ENCODE measurements at places on chromosomes 12 and 14. TPM values are rescaled to one million over a fixed set of nuclear protein-coding genes. Genes with fewer than 3 reads are reported as not detected.

DNA sequence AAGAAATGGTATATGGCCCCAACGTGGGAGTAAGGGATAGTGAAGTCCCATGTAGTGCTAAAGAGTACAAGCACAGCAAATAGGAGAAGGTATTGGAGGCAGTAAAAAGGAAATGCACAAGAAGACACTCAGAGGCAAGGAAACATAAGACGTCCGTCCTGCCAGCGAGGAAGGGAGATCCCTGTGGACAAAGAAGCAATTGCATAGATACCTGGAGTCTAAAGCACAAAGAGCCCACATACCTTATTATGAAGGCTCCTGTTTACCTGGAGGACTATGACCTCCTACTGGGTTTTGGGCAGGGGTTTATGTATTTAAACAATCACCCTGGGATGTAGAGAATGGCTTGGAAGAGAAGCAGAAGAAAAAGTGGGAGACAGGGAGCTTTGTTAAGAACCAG is 341.2 kb upstream of the DCN start:
- DNase-seq, result no peak

- DNase-seq, result no peak
These were observed 6.0 kb upstream of the CEBPE start for GRCh38 chr14:23125011-23125410.

GRCh38 chr14:63045612-63046320 is 508 bp upstream of the KCNH5 start:
- DNase-seq, result peak; percentile 71

- peak; percentile 52 for DNase-seq
These were observed 99.1 kb downstream of the CAPZA3 start for GRCh38 chr12:18837025-18837424.

GRCh38 chr12:116459916-116460663 is 99.1 kb upstream of the MAP1LC3B2 start:
- peak; percentile 51 for DNase-seq

GRCh38 chr12:131933387-131933786 is 4.3 kb downstream of the PUS1 start:
- DNase-seq, result no peak

GRCh38 chr12:87140262-87140661 is 884.1 kb upstream of the MGAT4C start:
- no peak for DNase-seq

DNA sequence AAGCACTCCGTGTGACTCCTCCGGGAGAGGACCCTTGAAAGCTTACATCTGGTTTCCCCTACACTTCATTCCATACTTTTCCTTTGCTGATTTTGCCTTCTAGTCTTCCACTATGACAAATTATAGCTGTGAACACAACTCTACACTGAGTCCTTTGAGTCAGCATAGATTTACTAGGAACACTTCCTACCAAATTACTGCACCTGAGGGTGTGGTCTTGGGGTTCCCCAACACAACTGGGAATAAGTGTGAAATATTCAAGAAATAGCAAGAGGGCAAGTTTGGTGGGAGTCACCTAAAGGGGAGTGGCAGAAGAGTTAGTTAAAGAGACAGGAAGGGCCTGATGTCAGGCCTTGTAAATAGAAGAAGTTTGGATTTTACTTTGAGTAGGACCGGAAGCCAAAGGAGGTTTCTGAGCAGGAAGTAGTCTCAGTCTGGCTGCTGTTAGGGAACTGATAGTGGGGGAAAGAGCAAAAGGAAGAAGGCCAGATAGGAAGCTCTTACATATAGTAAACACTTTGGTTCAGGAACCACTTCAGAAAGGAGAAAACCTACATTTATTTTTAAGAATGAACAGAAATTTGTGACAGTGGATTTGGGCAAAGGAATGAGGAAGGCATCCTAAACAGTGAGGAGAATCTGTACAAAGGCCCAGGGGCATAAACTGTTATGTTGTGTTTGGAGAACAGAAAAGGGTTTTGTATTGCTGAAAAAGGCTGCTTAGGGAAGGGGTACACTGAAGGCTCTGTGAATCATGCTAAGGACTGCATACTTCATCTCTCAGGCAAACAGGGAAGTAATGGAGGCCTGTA is 14.2 kb downstream of the SEL1L start:
- no peak for DNase-seq

MYRFL gene
- not detected for total RNA-seq

AQP2 gene
- total RNA-seq, result not detected

- no peak for DNase-seq
These were observed 4.8 kb downstream of the TMEM229B start for GRCh38 chr14:67483579-67484285.

IQSEC3 gene
- not detected for total RNA-seq

All from A673 (cell line).